ENCODE measurements at places on chromosomes 3 and 15. TPM values are rescaled to one million over a fixed set of nuclear protein-coding genes. Genes with fewer than 3 reads are reported as not detected.

DNA sequence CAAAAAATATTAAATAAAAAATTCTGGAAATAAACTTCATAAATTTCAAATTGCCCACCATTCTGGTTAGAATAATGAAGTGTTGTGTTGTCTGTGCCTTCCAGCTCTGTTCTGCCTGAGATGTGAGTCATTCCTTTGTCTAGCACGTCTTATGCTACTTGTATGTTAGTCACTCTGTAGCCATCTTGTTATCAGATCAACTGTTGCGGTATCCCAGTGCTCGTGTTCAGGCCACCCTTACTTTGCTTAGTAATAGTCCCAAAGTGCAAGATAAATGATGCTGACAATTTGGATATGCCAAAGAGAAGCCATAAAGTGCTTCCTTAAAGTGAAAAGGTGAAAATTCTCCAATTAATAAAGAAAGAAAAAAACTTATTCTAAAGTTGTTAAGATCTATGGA, 527.5 kb downstream of the NAALADL2 start:
- DNase-seq: no peak

- DNase-seq: no peak
Observed at GRCh38 chr3:106588739-106589138, 719.9 kb upstream of the CBLB start.

DNA sequence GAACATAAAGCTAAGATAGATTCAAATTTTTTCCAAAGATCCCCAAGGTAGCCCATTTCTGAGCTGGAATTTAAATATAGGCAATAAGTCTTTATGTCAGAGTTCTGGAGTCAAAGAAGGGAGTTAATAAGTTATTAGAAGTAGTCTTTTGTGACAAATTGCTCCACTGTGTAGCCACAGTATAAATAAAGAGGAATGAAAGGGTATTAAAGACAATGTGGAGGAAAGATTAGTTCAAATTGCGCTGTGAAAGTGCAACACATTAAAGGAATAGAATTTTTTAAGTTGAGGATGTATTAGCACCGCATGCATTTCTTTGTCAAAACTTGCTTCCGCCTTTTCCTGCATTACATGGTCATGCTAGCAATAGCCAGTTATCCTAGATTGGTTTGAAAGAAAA, 666.6 kb upstream of the CCDC54 start:
- DNase-seq: no peak

The RLBP1 gene
- polyA plus RNA-seq: not detected

The GOLGA6D gene
- 1.1 TPM for polyA plus RNA-seq

DNA sequence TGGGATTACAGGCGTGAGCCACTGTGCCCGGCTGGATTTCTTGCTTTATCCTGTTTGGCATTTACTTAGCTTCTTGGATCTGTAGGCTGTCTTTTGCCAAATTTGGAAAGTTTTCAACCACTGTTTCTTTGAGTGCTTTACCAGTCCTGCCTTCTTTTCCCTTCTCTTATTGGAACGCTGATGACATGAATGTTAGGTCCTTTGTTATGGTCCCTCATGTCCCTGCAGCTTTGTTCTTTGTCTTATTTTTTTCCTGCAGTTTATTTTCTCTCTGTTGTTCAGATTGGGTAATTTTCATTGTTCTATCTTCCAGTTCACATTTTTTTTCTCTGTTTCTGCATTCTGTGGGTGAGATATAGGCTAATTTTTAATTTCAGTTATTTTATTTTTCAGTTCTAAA, 25.0 kb downstream of the SH3GL3 start:
- DNase-seq: no peak
